ENCODE measurements at places on chromosomes 13 and 19. TPM values are rescaled to one million over a fixed set of nuclear protein-coding genes. Genes with fewer than 3 reads are reported as not detected.

GRIN3B gene
- polyA plus RNA-seq = 0.01 TPM

ZNF132 gene
- polyA plus RNA-seq = 1.0 TPM

TPTE2 gene
- not detected for polyA plus RNA-seq

PRODH2 gene
- polyA plus RNA-seq = not detected

RGCC gene
- 114 TPM for polyA plus RNA-seq
